Stimulated activated naive CD8-positive, alpha-beta T cell treated with anti-CD3 and anti-CD28 coated beads, Interleukin-15, Interleukin-2, amounts not matched to agents 100 U/mL and 50 U/mL, for 24 hours (primary cell): ENCODE measurements at places on chromosomes 11 and 22.

GRCh38 chr11:46918788-46919513 lies 601 bp upstream of the LRP4 start:
- DNase-seq, result no peak

GRCh38 chr11:92623055-92623454 lies 346.4 kb upstream of the MTNR1B start:
- no peak for DNase-seq

GRCh38 chr22:28442711-28443525 lies 236.7 kb downstream of the TTC28 start:
- peak; percentile 7 for DNase-seq

GRCh38 chr11:92453055-92453454 lies 228.4 kb downstream of the FAT3 start:
- no peak for DNase-seq

- DNase-seq, result no peak
Measured at GRCh38 chr22:37299969-37300509, 17.7 kb downstream of the CYTH4 start.

GRCh38 chr11:70694371-70694770 lies 296.0 kb downstream of the CTTN start:
- no peak for DNase-seq

DNA sequence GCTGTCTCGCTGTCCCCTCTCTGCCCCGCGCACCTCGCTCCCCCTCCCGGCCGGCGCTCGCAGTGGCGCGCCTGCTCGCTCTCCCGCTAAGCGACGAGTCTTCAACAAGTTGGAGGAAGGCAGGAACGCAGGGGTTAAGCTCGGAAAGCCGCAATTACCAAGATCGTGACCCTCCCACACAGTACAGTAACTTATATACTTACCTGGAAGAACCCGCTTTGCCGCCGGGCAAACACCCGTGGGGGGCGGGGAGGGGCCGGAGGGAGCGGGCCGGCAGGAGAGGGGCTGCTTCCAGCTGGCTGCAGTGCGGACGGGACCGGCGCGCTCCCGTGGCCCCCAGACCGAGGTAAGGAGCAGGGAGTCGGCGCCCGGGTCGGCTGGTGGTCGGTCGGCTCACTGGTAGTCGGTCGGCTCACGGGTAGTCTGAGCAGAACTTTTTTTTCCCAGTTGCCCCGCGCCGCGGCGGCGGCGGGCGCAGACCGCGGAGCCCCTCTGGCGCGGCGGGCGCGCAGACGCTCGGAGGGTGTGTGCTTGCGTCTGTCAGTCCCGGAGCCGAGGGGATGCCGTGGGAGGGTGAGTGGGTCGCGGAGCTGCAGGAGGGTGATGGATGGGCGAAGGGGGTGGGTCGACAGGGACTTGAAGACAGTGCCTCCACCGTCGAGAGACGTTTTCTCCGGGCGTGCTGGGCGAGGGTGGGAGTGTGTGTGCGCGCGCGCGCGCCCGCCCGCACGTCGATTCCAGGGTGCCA lies 101.2 kb upstream of the HSD17B12 start:
- DNase-seq, result peak; percentile 60

DNA sequence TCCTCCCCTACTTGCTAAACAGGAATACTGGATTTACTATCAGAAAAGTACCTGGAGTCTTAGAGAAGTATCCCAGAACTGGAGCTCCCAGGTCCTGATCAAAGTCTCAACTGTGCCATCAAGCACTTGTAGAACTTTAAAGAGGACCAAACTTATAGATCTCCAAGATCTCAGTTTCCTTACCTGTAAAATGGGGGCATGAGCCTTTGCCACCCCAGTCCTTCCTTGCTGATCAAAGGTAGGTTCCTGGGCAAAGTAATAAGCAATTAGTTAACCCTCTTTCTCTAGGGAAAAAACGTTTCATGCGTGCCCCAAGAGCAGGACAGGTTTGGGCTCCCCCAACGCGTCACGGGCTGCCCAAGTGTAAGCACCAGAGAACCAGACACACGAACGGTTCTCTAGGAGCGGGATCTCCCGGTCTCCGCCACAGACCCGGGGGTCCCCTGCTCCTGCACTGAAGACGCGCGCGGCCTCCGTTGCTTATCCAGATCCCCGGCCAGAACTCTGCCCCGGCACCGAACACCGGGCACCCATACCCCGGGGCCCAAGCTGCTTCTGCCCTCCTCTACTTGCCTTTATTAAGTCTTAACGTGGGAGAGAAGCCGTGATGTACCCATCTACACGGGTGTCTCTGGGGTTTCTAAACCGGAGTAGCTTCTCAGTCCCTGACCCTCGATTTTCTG lies 505 bp downstream of the ZNF214 start:
- no peak for DNase-seq

DNA sequence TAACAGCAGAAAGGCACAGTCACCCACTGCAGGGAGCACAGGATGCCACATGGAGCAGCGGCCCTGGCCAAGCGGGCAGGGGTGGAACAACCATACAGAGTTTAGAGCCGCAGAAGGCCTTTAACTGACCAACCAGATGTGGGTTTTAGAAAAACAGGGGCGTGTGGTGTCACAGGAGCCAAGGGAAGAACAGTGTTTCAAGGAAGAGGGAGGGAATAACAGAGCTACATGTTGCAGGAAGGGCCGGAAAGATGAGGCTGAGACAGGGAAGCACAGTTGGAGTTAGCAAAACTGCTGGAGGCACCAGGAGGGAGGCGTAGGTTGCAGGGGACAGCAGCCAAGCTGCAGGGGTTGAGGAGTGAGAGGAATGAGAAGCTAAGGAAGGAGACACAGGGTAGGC lies 7.8 kb upstream of the NAA40 start:
- DNase-seq, result no peak

DNA sequence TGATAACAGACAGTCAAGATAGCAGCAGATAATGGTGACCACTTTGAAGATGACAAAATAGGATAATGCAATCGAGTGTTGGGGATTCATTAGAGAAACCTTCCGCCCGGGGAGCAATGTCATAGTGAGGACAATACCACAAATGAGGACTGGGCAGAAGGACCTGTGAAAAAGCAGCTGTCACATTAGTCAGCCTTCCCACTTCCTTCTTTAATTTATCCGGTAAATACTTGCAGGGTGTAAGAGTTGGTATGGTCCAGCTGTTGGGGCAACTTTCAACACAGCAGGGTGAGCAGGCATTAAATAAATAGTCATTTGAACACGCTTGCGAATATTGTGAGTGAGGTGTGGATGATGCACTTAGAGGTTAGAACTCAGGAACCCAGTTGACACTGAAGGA lies 132.5 kb upstream of the KIRREL3 start:
- DNase-seq, result no peak

DNA sequence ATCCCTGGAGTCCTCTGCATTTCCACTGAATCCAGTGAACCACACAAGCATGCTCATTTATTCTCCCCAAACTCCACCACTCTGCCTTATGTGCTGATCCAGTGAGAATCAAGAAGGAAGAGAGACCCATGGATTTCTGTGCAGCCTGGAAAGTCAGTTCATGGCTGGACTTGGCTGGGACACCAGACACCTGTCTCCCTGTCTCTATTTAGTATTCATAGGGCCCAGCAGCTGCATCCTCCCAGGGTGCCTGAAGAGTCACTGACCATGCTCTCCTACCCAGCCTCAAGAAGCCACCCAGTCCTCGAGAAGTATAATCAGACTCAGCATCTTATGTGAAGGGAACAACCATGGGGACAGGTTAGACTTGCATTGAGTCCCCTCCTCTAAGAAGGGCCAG lies 83.2 kb downstream of the ZNF280B start:
- DNase-seq, result no peak

GRCh38 chr11:214083-214482 lies 6.6 kb downstream of the RIC8A start:
- DNase-seq, result no peak

DNA sequence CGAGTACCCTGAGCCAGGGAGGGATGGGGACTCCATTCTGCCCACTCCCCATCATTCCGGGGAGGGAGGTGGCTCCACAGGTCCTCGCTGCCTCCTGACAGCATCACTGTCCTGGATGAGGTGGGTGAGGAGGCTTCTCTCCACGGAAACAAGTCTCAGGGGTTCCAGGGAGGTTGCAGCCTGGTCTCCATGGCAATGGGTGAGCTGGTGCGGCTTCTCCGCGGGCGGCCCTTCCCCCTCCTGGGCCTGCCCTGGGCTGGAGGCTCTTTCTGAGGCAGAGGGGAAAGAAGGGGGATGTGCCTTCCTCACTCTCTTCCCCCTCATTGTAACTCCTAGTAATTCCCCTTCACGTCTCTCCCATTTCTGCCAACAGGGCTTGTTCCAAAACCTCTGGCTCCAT lies 37.1 kb upstream of the PARVG start:
- DNase-seq, result no peak

GRCh38 chr11:2889362-2890273 lies 4.0 kb upstream of the CDKN1C start:
- DNase-seq, result no peak

DNA sequence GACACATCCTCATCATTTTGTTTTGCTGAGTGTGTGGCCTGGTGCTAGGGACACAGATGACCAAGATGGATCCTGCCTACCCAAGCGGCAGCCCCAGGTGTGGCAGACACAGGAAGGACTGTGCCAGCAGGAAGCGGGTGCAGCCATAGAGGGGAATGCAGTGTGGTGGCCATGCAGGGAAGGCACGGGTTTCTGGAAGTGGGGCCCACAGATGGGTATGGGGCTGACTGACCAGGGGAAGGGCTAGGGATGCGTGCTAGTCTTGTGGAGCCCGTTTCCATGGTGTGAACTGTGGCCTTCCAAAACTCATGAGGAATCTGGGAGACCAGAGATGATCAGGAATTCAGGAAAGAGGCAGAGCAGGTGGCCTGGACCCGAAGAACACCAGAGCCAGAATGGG lies 33.5 kb downstream of the YPEL1 start:
- no peak for DNase-seq

DNA sequence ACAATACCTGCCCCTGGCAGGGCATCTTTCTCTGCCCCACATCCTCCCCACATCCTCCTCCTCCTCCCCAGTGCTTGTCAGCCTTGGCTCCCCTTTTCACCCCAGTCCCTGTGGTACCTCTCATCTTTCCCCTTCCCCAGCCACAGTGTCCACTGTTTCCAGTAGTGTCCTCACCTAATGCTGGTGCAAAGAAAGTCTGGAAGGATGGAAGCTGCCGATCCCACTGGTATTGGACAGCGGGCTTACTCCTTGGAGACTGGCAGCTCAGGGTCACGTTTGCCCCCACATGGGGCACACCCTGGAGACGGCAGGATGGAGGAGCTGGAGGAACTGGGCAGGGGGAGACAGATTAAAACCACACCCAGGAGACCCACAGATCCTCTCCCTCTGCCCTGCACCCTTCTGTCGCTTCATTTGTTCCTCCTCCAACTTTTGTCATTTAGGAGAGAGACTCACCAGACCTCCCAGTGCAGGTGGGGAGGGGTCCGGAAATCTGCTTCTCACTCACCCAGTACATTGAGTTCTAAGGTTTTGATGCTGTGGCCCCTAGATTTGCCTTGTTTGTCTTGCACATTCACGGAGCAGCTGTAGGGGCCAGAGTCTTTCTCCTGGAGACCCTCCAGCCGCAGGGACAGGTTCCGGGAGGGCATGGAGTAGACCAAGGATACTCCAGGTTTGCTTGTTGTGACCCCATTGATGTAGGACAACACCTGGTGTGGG lies 4.1 kb upstream of the VSIG2 start:
- no peak for DNase-seq

DNA sequence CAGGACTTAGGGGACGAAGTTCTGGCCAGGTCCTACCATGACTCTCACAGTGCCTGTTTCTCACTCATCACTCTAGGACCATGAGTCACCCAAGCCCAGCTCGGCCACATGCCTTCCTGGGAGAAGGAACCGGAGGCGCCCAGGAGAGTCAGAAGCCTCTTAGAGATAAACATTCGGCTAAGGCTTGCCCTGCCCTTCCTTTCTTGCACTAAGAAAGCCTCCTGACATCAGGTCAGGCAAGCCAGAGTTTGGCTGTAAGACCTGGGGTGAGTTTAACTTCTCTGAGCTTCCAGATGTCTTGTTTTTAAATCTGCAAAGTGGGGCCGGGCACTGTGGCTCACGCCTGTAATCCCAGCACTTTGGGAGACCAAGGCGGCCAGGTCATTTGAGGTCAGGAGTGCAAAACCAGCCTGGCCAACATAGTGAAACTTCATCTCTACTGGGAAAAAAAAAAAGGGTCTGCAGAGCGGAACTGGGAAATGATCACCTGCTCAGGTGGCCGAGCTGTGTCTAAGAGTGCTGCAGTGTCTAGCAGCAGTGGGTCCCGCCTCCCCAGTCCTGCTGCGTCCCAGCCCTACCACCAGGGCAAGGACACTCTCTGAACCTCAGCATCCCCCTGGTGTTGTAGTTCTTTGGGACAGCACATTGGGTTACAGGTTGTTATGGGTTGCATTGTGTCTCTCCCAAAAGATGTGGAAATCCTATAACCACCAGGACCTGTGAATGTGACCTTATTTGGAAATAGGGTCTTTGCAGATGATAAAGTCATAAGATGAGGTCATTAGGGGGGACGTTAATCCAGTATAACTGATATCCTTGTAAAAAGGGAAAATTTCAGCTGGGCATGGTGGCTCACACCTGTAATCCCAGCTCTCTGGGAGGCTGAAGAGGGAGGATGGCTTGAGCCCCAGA lies 1.8 kb upstream of the CARS1 start:
- DNase-seq, result no peak

DNA sequence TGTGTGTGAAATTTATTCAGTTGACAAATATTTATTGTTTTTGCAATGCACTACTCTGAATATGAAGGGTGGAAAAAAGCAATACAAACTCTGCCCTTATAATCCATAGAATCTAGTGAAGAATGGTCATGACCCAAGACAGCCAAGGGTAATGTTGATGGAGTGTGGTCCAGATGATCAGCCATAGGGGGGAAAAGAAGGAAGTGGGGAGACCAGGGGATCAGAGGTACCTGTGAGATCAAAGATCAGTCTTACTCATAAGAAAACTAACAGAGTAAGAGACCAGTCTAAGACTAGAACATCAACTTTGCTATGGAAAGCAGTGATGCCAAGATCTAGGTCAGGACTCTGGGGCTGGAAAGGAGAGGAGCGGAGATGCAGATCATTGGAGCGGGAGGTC lies 47.0 kb upstream of the ETS1 start:
- no peak for DNase-seq

DNA sequence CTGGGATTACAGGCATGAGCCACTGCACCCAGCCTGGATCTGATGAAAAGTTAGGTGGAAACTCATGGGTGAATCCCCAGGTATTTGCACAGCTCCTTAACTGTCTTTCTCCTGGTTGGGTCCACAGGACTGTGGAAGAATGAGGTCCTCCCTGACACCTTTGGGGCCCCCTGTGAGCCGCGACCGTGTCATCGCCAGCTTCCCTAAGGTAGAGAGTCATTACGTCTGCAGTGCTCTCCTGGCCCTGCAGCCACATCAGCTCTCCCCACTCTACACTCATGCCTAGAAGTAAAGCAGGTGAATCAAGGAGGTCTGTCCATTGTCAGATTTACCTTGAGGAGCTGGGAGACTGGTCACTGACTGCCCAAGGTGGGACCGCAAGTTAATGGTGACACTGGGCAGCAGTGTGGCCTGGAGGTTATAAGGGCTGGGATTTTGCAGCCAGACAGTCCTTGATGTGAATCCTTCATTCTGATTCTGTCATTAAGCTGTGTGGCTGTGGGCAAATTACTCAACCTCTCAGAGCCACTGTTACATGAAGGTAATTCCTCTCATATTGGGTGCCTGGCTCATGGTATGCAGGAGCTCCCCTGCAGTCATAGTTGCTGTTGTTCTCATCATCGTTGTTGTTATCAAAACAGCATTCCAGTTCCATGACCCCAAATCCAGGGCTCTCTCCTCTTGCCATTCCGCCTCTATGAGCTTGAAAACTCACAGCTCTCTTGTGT lies 1.4 kb downstream of the RAB36 start:
- no peak for DNase-seq

- no peak for DNase-seq
Measured at GRCh38 chr11:61650781-61651571, 29.2 kb upstream of the DAGLA start.
